Cardiac septum (tissue), 1 donor: ENCODE measurements at places on chromosomes 5 and 9. TPM values are rescaled to one million over a fixed set of nuclear protein-coding genes. Genes with fewer than 3 reads are reported as not detected.

The FOXD4L5 gene
- 0.11 TPM for total RNA-seq

The SLC25A2 gene
- not detected for total RNA-seq

The LHX3 gene
- not detected for total RNA-seq

The IFNA21 gene
- total RNA-seq: not detected

The HTR1A gene
- total RNA-seq: not detected

The LPAR1 gene
- 10.6 TPM for total RNA-seq
